Suprapubic skin (tissue), 4 donors: ENCODE measurements at places on chromosomes 3 and 15.

DNA sequence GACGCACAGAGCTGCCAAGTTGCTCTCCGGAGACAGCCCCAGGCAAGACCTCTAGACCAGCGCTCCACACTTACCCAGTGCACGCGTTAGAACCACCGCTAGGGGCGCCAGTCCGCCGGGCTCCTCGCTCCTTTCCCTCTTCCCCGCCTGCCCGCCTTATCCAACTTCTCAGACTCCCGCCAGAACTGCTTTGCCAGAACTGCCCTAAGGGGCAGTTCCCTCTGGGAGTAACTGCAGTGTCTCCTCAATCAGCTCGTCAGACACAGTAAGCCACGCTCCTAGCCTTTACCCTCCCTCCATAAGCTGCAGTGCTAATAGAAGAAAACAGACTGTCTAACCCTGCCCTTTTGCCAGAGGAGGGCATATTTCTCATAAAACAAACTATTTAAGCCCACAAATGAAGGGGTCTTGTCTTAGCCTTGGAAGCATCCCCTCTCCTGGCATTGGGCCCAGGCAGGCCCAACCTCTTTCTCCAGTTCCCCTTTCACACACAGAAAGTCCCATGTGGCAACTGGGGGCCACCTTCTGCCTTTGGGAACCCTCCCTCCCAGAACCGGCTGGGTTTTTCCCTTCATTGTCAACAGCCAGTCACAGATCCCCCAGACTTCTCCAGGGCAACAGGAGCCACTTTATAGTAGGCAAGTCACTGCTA lies 3.7 kb downstream of the BMF start:
- peak; percentile 94 for DNase-seq

DNA sequence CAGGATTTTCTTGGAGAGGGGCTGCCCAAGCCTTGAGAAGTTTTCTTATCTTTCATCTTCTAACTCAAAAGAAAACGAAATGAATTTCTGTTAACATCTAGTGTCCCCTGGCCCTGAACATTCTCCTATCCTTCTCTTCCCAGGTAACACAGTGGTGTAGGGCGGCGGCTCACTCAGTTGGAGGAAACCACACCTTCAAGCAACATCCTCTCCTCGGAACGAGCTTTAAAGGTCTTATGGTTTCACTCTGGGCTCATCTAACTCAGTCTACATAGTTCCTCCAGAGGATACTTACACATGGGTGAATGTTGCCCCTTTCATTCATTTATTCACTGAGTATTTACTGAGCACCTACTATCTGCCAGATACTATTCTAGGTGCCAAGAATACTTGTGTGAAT lies 31.0 kb upstream of the KLHL6 start:
- peak; percentile 7 for DNase-seq

- DNase-seq, result no peak
These were observed 11.2 kb upstream of the HOMER2 start for GRCh38 chr15:82963471-82964341.

DNA sequence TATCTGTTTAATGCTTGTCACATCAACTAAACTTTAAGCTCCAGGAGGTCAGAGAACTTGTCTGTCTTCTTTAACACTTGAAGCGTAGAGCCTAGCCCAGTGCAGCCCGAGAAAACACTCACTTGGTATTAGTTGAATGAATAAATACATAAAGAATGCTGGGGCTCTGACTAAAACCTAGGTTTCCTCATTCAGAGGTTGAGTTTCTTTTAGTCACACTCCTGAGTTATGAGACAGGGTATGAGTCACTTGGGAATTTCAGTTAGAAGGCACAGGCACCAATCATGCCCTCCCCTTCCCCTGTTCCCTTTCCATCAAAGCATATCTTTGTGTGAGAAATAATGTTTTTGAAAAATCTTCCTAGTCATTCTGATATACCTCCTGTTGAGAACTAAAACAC lies 589.8 kb upstream of the DPPA4 start:
- DNase-seq, result no peak

DNA sequence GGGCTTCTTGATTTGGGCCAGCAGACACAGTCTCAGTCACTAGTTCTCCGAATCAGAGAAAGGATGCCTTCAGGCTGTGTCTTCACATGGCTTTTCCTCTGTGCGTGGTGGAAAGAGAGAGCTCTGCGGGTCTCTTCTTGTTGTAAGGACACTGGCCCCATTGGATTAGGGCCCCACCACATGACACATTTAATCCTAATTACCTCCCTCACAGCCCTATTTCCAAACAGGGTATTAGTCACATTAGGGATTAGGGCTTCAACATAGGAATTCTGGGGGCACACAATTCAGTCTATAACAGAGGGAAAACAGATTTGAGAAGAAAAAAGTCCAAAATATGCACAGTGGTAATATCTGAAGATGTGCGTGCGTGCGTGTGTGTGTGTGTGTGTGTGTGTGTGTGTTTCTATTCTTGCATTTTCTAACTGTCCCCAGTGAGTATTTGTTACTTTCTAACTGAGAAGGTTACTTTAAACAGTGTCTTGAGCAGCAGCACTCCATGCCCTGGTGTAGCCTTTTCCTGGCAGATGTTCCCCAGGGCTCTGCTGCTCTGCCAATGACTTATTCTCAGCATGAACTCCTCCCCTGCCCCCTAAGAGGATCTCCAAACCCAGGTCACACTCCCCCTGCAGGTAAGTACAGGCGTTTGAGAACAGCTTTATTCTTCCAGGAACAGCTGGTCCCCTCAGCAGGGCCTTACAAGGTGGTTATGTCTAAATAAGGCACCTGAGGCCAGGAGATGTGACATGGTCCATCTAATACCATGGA lies 72.9 kb downstream of the RPL39L start:
- no peak for DNase-seq

DNA sequence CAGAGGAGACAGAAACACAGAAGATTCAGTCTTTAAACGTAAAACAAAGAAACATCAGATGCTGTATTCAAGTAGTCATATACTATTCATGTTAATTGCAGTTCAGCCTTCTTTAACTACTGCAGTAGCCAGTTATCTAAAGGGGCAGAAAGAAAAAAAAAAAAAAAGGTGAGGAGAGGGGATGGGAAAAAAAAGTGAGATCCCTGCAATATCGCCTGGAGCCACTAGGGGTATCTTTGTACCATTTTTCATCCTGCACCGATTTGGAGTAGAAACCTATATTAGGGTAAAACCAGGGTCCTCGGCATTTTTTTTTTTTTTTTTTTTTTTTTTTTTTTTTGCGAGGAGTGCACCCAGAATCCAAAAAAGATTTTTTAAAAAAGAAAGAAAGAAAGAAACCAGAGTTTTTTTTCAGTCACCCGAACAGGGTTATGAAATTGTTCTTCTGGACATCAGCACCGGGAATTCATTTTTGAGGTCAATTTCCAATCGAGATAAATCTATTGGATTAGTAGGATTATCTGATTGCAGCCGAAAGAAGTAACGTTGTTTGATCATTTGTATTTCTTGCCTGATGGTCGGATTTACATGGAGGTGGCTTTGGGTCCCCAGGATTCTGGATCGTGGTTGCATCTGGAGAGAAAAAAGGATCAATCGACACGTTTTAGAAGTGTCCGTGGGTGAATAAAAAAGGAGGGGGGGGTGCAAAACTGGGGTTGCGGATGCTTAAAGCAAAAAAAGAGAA lies 186.7 kb downstream of the NLGN1 start:
- DNase-seq, result no peak

- no peak for DNase-seq
These were observed 15.1 kb downstream of the LINGO1 start for GRCh38 chr15:77617476-77618230.

- no peak for DNase-seq
These were observed 216.4 kb downstream of the TLE3 start for GRCh38 chr15:69881302-69881670.

GRCh38 chr15:31278544-31279220 lies 48.0 kb upstream of the KLF13 start:
- DNase-seq, result peak; percentile 76

DNA sequence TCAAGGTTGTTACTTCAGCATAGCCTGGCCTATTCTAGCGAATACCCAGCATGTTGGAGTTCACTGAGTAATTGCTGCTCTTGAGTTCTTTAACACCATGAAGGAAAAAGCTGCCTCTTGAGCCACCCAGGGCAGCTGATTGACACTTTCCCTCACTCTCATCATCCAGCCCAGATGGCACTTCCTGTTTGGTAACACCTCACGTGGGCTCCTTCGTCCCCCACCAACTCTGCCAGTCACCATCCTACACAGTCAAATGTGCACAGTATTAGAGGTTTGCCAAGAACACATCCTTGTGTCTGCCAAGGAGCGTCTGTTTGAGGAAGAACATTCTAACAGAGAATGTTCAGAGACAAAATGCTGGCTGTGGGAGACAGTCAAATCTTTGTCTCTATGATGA lies 266.3 kb downstream of the RPLP1 start:
- no peak for DNase-seq

DNA sequence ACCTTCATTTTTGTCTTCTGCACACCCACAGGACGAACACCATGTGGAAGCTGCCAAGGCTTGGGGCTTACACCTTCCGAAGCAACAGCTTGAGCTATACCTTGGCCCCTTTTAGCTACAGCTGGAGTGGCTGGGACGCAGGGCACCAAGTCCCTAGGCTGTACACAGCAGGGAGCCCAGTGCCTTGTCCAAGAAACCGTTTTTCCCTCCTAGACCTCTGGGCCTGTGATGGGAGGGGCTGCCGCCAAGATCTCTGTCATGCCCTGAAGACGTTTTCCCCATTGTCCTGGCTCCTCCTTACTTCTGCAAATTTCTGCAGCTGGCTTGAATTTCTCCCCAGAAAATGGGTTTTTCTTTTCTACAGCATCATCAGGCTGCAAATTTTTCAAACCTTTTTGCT lies 7.8 kb downstream of the CNTN4 start:
- DNase-seq, result no peak

DNA sequence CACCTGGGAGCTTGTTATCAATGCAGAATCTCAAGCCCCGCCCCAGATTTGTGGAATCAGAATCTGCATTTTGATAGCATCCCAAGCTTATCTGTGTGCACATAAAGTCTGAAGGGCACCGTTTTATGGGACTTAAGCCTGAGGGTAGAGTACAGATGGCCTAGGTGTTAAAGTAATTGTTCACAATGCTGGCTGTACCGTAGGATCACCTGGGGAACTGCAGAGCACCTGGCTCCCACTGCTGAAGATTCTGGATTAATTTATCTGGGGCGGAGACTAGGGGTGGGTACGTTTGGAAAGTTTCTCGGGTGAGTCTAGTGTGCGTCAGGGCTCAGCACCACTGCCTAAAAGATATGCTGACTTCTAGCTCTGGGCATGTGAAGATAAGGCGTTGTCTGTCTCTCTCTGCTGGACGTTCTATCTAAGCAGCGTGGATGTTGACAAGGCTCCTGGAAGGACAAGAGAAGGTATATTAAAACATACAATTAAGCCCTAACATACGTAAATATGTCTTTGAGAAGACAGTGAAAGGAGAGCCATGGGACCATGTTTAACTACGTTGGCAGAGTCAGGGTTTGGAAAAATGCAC lies 63.2 kb upstream of the RASGRP1 start:
- no peak for DNase-seq

DNA sequence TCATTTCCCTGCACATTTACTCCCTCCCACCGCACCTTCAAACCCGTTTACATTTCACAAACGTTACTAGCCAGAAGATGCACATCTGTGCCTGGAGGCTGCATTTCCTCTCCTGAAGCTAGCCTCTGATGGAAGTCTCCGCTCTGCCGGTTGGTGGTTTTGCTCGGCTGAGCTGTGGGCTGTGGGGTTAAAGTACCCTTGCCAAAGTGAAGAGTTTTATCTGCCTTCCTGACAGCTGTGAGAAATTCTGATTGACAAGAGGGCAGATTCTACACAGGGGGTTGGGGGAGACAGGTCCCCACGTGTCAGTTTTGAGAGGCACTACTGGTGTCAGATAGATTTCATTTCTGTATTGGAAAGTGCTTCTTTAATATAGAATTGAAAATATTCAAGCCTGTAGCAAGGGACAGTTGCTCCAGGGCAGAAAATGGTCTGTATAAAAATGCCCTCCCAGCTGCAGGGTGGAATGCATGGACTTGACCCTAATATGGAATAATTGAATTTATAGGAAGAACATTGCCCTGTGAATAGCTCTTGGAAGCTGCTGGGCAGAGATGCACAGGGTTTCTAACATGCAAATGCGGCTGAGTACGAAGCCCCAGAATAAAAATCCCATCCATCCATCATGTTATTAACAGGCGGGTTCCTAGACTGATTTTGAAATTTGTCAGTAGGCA lies 201.1 kb upstream of the RGMA start:
- no peak for DNase-seq

DNA sequence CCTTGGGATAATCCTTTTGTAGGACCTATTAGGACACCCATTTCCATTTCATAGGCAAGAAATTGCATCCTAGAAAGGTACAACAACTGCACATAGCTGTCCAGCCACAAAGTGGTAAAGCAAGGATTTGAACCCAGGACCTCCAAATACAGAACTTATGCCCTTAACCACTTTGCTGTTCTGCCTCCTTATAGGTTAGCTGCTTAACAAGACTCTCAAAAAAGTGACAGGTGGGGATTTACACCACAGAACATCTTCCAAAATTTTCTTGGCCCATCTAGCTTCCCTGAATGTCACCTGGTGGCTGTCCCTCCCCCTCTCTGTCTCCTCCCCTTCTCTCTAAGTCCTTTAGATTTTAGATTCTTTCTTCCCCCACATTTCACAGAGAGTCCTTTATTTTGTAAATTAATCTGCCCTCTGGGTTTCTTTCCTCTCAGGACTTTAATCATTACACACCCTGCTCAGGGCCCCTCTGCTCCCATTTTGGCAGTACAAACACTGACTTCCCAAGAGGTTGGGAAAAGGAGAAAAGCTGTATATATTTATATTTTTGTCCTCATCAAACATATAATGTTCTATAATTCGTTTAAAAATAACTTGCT lies 120.6 kb downstream of the CPNE4 start:
- DNase-seq, result no peak

DNA sequence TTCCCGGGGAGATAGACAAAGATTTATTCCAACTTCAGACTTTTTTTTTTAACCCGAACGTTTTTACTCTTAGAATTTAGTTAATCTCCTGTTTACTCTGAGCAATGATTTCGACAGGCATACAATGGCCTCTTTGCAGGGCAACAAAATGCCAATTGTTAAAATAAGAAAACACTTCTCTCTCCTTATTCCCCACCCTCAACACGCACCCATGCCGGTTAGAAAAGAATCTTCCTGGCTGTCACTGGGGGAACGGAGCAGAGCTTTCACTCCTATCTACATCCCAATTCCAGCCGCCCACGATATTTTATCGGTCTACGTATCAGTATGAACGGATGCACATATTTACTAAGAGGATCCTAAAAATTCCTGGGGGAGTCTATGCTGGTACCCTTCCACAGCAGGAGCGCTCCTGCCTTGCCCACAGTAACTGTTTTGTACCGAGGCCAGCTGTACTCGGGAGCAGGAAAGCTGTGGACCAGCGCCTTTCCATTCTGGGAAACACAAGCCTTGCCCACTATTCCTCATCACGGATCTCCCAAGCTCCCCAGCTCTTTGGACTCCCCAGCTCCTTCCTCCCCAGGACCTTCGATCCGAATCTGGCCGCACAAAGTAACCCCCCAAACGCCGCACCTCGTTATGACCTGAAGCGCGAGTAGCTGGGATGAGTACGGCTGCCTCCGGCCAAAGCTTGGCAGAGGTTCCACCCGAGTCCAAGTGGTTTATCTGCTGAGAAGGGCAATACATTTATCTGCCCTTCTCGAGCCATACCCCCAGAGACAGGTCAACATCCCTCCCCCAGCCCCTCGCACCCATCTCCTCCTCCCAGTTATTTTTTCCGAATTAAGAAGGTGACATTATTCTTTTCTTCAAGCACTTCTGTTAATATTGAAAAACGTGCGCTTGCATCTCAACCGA lies 2.2 kb upstream of the FOXB1 start:
- DNase-seq, result no peak

- DNase-seq, result no peak
These were observed 40.9 kb downstream of the C2CD4A start for GRCh38 chr15:62107571-62108121.
